Femur (tissue), 1 donor: ENCODE measurements at places on chromosomes 13 and 19.

DNA sequence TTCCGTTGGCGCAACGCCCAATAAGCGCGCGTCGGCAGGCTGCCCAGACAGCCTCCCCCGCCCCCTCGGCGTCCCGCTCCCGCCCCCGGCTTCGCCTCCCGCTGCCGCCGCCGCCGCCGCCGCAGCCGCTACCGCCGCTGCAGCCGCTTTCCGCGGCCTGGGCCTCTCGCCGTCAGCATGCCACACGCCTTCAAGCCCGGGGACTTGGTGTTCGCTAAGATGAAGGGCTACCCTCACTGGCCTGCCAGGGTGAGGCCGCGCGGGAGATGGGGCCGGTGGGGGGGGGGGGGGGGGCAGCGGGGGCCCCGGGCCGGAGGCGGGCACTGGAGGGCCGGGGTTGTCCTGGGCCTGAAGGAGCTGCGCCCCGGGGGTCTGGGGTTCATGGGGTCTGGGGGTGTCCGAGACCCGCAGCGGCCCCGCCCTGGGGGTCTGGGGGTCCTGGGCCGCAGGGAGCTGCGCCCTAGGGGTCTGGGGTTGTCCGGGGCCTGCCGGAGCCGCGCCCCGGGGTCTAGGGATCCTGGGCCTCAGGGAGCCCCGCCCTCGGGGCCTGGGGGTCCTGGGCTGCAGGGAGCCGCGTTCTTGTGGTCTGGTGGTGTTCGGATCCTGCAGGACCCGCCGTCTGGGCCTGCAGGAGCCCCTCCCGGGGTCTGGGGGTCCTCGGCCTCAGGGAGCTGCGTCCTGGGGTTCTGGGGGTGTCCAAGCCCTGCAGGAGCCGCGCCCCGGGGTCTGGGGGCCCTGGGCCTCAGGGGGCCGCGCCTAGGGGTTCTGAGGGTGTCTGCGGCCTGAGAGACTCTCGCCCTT is at the start of gene HDGFL2:
Gene HDGFL2 (plus strand): TSS at position 124 of the 801 bp plus-strand sequence. CDS start 54 bp downstream, at position 178.
- DNase-seq, result no peak

DNA sequence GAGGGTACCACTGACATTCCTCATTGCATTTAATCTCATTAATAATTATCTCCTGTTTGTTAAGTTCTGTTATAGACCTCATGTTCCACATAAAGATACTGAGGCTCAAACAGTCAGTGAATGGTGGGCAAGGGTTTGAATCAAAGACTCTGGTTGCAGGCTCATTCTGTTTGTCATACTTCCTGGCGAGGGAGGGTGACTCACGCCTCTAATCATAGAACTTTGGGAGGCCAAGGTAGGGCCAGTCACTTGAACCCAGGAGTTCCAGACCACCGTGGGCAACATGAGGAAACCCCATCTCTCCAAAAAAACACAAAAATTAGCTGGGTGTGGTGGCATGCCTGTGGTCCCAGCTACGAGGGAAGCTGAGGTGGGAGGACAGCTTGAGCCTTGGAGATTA is 220.7 kb upstream of the MIR17HG start:
- no peak for DNase-seq

- DNase-seq, result no peak
Observed at GRCh38 chr13:66347486-66348117, 882.5 kb downstream of the PCDH9 start.

DNA sequence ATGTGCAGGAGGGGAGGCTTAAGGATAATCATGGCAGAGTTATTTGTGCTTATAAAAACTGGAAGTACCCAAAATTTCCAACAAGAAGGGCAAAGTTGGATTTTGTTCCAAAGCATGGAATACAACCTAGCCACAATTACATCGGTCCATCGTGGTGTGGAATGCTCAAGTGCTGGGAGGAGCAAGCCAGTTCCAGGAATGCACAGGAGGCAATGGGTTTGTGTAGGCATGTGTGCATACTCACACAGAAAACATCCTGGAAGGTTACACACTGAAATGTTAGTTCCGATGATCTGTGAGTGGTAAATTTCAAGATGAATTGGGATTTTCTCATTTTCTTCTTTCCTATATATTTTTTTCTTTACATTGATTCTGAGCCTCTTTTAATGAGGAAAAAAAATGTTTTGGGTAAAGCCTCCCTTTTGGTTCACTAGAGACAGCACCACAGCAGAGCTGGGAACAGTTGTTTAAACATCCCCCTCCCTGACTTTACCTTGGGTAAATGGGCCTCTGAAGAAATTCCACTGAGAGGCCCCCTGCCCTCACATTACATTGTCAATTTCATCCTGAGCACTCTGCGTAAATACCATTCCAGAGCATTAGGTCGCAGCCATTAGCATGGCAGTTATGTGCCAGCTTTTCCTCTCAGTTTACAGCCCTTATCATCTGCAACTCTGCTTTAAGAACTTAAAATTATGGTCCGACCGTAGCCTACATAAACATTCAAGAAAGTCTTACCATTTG is 122.0 kb downstream of the UQCRFS1 start:
- no peak for DNase-seq

GRCh38 chr19:44904426-44904994 is 1.1 kb upstream of the APOE start:
- DNase-seq, result no peak

GRCh38 chr13:112686987-112687386 is 2.9 kb upstream of the ATP11A start:
- no peak for DNase-seq

DNA sequence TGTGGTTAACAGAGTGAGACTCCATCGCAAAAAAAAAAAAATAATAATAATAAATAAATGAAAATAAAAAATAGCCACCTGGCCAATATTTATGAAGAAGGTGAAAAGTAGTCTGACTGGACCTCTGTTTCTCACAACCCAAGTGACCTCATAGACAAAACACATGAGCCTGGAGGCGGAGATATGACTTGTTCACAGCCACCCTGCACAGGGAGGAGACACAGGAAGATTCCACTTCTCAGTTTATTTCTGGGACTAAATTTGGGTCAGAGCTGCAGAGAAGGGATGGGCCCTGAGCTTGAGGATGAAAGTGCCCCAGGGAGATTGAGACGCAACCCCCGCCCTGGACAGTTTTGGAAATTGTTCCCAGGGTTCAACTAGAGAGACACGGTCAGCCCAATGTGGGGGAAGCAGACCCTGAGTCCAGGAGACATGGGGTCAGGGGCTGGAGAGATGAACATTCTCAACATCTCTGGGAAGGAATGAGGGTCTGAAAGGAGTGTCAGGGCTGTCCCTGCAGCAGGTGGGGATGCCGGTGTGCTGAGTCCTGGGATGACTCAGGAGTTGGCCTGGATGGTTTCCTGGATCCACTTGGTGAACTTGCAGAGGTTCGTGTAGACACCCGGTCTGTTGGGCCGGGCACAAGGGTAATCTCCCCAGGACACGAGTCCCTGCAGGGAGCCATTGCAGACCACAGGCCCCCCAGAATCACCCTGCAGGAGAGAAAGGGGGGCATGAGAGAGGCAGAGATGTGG is 9.6 kb downstream of the KLK5 start:
- DNase-seq, result no peak

- DNase-seq, result no peak
Observed at GRCh38 chr13:63025741-63026140, 1610.1 kb upstream of the PCDH20 start.

- DNase-seq, result no peak
Observed at GRCh38 chr13:102978168-102978567, 88.0 kb downstream of the SLC10A2 start.

DNA sequence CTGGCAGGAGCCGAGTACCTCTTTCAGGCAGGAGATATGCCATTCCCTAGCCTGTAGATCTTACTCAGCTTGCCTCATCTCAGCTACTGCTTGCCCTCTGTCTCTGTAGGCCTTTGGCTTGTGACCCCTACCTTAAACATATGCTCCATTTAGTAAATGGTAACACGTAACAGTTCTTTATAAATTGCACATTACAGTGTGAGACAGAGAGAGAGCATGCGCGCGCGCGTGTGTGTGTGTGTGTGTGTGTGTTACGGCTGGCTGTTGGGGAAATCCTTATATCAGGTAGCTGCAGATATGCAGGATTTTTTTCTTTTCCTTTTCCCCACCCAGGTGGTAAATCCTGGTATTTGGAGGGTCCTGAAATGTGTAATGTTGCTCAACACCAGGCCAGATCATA is 4.2 kb downstream of the SPINT2 start:
- DNase-seq, result no peak

- DNase-seq, result no peak
Observed at GRCh38 chr13:109933476-109933875, 147.1 kb upstream of the IRS2 start.

GRCh38 chr19:50718255-50719118 is 1.1 kb downstream of the SHANK1 start:
- DNase-seq, result peak; percentile 48

GRCh38 chr13:113058988-113059850 is 46.4 kb upstream of the F7 start:
- DNase-seq, result no peak

DNA sequence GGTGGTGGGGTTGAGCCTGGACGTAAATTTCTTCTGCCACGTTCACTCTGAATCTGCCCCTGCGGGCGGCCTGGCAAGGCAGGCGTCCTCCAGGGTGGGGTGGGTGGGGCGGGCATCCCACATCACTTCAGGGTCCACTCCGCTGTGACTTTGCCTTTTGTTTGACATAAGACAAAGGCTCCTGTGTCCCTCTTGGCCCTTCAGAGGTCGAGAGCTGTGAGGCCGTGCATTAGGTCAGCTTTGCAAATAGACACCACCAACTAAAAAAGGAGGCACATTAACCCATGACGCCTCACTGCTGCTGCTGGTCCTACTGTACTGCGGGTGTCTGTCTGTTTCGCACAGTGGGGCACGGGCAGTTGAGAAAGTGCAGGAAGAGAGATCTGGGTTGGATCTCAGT is 10.5 kb upstream of the ZNF536 start:
- no peak for DNase-seq

DNA sequence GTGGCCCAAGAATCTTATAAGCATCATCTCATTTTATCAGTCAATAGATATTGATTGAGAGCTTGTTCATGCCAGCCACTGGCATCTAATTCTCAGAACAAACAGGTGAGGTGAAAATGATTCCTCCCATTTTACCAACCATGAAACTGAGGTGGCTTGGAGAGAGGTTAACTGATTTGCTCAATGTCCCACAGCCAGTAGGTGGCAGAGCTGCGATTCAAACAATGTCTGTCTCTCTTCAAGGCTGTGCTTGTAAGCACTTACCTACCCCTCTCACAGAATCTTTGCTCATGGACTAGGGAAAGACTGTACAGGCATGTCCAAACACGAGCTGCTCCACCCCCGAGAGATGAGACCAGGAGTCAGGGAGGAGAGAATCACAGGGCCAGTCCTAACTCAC is 21.5 kb upstream of the GSX1 start:
- no peak for DNase-seq

GRCh38 chr13:112056284-112056727 is 10.6 kb upstream of the SOX1 start:
- no peak for DNase-seq

GRCh38 chr13:94218537-94218936 is 260.9 kb downstream of the DCT start:
- DNase-seq, result no peak

DNA sequence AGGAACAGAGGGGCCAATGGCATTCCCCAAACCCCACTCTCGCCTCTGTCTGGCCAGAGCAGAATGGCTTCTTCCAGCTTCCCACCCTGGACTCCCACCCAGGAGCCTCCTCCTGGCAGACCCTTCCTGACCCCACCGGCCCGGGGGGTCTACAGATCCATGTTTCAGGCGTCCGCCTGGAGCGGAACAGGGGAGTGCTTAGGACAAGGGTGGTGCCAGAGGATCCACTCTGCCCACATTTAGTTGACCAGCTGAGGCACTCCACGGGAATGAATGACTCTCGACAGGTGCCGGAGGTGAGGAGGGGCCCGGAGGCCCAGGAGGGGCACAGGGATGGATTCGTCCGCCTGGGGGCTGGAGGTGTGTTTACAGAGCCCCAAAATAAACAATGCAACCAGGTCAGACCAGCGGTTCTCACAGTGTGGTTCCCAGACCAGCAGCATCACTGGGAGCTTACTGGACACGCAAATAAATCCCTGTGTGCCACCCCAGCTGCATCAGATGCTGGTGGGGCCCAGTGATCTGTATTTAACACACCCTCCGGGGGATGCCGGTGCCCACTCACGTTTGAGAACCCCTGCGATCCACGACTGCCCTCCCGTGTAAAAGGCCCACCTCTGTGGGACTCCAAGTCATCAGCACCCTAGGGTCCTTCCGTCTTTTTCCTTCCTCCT is 15.1 kb upstream of the NCCRP1 start:
- no peak for DNase-seq

- no peak for DNase-seq
Observed at GRCh38 chr13:35448465-35448864, 28.0 kb downstream of the MAB21L1 start.

DNA sequence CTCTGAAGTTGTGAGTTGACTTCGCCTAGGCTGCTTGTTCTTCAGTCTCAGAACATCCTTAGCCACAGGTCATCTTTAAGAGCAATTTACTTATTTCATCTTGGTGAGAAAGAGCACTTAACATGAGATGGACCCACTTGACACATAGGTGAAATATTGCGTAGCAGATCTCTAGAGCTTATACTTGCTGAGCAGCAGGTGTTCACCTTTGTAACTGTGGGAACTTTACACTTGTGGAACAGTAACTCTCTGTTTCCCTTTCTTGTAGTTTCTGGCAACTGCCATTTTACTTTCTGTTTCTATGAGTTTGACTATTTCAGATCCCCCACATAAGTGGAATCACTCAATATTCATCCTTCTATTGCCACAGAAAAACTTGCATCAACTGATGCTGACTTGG is 95.7 kb downstream of the SLC10A2 start:
- DNase-seq, result no peak

- peak; percentile 97 for DNase-seq
Observed at GRCh38 chr19:35702223-35703012, 1.9 kb upstream of the ZBTB32 start.

DNA sequence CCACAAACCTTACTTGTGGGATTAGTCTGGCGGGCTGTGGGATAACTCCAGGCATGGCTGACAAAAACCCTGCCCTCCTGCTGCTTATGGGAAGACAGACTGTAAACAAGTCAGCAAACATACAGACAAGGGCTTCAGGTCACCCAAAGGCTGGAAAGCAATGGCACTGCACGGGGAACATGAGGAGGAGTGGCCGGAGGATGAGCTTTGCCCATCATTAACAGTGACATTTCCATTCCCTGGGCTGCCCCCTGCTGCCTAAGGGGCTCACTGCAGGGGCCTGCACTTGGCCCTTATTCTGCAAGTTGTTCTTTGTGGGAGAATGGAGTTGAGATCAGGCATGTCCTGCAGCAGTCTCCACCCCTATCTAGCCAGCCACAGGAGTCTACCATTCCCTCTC is 91.3 kb downstream of the UQCRFS1 start:
- DNase-seq, result no peak

DNA sequence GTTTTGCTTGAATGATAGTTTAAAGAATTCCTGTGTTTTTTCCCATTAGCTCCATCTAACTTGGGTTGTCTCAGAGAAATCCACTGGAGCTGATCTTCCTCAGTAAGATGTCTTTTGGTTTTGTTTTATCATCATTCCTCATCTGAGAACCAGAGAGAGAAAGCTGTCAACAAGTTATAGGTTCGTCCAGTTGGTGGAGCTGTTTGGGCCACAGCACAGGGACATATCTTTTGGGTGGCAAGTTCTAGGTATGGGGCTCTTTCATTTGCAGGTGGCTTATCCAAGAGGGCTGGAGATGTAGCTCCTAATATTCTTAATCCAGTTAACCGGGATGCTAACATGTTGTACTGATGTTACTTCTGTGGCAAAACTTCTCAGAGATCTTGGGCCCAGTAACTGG is 174.2 kb downstream of the KCNRG start:
- DNase-seq, result no peak

GRCh38 chr13:31367410-31367809 is 167.6 kb downstream of the B3GLCT start:
- no peak for DNase-seq
